GM03348 (cell line): ENCODE measurements at places on chromosomes 1 and 21.

DNA sequence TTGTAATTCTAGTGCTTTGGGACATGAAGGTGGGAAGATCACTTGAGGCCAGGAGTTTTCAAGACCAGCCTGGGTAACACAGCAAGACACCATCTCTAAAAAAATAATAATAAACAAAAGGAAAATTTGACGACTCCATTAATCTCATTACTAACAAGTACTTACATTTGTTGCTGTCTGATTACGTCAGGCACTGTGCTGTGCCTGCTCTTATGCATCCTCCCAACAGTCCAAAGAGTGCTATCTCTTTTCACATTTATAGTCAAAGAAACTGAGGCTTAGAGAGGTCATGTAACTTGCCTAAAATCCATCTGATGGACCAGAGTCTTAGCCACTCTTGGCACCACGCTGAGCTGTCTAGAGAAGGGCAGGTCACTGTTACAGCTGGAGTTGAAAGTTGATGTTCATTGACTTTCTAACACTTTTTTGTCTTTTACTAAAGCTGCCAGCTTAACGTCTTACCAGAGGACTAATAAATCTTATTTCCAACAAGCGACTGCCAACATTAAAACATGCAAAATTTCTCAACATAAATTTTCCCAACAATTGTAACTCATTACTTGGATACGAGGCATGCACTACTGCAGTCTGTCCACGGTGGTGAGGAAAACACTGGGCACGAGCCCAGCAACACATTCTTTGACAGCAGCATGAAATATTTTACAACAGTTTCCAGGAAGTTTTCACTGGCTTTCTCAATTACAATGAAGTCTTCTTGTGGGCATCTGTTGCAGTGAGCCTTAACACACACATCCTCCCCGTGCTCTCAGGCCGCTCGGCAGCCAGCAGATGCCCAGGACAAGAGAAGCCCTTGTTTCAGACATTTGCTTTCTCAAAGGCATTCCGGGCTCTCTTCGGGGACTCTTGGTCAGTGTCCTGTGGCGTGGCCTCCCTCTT, 262.9 kb upstream of the PROX1 start:
- peak; percentile 35 for DNase-seq

DNA sequence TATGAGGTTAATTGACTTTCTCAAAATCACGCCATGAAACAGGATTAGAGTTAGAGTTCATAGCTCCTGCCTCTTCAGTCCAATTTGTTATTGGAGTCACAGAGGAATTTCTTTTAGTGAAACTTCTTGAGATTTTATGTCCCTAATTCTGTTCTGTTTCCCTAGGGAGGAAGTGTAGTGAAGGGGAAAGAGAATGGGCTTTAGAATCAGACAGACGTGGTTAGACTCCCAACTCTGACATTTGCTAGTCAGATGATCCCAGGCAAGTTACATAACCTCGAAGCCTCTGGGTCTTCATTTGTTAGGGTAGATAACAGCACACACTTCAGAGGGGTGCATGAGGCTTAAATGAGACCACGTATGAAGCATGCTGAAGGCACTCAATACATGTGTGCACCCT, 83.9 kb downstream of the ASTN1 start:
- DNase-seq = no peak

- DNase-seq = no peak
These were observed 202.9 kb downstream of the ZP4 start for GRCh38 chr1:237687804-237688203.

- no peak for DNase-seq
These were observed 437.3 kb downstream of the PLA2G4A start for GRCh38 chr1:187266051-187266450.

GRCh38 chr1:106268070-106268469, 788.4 kb upstream of the PRMT6 start:
- DNase-seq = no peak

DNA sequence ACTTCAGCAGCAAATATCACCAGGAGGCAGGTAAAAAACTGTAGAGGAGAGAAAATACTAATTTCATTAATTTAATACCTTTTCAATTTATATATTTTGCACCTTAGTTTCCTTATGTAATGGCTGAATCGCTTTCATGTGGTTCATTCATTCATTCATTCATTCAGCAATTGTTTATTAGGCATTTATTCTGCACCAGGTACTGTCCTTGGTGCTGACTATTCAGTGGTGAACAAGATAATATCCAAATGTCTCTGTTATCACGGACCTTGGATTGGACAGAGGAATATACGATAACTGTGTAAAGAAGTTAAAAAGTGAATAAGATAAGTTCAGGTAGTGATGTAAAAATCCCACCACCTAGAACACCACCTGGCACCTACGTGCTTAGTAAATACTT, 28.8 kb downstream of the TSPAN2 start:
- no peak for DNase-seq

DNA sequence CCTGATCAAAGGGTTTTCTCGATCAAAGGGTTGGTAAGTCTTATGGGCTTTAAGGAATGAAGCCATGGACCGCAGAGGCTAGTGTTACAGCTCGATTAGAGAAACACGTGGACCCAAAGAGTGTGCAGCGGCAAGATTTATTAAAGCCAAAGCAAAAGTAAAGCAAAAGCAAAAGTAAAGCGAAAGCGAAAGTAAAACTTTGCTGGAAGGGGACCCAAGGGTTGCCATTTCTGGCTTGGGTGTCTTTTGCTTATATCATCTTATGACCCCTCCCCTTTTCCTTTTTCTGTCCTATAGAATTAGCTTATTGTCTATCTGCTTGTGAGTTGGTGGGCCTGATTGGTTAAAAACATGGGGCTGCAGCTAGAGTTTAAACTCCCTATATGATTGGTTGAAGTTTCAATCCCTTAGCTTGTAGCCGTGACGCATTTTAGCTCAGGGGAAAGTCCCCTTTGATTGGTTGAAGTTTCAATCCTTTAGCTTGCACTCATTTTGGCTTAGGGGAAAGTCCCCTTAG, 957.0 kb downstream of the AMY1C start:
- peak; percentile 26 for DNase-seq

- no peak for DNase-seq
These were observed 208.8 kb downstream of the DAB1 start for GRCh38 chr1:57214951-57215575.

GRCh38 chr1:31575369-31576140, 760 bp upstream of the TINAGL1 start:
- no peak for DNase-seq

- no peak for DNase-seq
These were observed 12.6 kb upstream of the RHBG start for GRCh38 chr1:156356262-156356874.

GRCh38 chr1:67169932-67170331, 3.7 kb downstream of the IL23R start:
- DNase-seq = no peak

- no peak for DNase-seq
These were observed 12.9 kb upstream of the LEMD1 start for GRCh38 chr1:205434738-205435137.

GRCh38 chr1:211127166-211127565, 6.8 kb downstream of the KCNH1 start:
- no peak for DNase-seq

GRCh38 chr1:65243491-65243890, 65.9 kb upstream of the DNAJC6 start:
- no peak for DNase-seq

- DNase-seq = no peak
These were observed 16.8 kb downstream of the S100A10 start for GRCh38 chr1:151976858-151977257.

GRCh38 chr1:200242110-200243041, 167.5 kb downstream of the ZNF281 start:
- no peak for DNase-seq

DNA sequence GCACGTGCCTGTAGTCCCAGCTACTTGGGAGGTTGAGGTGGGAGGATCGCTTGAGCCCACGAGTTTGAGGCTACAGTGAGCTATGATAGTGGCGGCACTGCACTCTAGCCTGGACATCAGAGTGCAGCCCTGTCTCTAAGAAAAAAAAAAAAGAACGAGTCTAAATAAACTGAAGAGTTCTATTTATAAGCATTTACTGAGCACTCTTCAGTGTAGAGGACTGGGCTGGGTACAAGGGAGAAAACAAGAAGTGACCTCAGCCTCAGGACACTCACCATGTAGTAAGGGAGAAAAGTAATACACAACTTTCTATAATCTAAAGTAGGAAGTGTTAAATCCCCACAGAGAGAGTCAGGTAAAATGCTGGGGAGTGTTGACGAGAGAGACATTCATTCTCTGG, 35.0 kb downstream of the NAV1 start:
- DNase-seq = no peak

DNA sequence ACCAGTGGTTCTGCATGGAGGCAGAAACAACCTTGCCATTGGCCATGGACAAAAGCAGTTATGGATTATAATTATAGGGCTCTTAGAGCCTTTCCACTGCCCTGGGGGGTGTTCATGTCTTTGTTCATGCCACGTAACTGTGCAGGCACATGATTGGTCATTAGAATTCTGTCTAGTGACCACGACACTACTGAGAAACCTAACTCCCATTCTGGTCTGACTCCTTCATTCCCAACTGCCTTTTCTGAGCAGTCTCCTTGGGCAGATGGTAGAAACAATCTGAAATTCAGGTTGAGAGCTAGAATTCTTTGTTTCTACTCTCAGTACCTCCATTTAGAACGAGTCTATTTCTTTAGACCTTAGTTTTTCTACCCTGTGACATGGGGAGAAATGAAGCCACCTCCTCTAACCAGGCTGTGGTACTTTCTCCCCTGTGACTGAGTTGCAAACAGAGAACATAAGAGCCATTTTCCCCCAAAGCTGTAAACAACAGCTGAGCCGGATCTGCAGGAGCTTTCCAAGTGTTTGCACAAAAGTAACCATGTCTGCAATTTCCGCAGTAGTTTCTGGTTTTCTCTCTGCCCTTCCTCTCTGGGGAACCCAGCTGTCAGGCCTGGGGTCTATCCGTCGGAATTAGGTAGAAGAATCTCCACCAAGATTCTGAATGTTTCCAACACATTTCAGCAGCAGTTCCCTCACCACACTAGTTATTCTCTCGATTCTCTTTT, 37.7 kb upstream of the IPO9 start:
- no peak for DNase-seq

DNA sequence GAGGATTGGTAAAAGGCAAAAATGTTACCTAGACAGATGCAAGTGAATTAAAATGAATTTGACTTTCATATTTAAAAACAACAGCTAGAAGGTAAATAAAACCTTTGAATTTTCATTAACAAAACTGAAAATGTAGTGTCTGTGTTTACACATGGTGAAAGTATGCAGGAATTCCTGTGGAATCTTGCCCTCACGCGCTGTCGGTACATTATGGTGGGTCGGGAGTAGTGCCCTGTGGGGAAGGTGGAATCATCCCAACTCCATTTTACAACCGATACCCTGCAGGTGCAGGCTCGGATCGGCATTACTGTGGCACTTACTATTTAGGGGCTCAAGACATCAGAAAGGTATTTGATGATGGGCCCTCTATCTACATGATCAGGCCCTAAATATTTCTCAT, 197.2 kb upstream of the MAP1LC3C start:
- DNase-seq = no peak

DNA sequence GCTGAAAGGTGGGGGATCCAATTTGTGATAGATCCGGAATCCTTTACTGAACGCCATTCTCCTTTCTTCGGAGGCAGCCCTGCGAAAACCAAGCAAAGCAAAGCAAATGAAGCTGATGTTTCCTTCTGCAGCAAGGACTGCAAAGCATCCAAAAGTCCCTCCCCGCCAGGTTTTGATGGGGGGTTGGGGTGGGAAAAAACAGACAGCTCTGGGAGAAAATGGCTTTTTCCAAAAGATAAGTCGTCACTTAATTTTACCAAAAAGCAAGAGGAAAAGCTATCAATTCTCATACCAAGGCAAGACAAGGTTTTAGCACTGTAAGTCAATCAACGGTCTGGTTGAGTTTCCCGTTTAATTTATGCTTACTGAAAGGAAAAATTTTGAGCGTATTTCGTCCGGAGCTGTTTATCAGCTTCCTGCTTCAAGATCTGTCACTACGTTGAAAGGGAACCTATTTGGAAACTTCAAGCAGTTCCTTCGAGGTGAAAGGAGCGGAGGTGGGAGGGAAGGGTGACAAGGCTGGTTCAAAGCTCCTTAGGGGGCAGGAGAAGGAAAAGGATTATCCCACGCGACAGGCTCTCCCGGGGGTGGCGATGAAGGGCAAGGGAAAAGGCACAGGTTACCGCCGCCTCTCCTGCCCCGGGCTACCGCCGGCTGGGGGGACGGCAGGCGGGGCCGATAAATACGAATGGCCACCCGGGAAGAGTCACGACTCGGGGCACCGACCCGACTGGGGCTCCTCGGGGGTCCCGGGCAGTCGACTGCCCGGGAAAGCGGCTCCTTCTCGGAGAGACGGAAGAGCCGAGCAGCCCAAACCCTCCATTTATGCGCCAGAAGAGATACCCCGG, 750 bp downstream of the SYNJ1 start:
- DNase-seq = peak; percentile 61

- DNase-seq = peak; percentile 63
These were observed 33.3 kb downstream of the DNTTIP2 start for GRCh38 chr1:93845538-93846205.

DNA sequence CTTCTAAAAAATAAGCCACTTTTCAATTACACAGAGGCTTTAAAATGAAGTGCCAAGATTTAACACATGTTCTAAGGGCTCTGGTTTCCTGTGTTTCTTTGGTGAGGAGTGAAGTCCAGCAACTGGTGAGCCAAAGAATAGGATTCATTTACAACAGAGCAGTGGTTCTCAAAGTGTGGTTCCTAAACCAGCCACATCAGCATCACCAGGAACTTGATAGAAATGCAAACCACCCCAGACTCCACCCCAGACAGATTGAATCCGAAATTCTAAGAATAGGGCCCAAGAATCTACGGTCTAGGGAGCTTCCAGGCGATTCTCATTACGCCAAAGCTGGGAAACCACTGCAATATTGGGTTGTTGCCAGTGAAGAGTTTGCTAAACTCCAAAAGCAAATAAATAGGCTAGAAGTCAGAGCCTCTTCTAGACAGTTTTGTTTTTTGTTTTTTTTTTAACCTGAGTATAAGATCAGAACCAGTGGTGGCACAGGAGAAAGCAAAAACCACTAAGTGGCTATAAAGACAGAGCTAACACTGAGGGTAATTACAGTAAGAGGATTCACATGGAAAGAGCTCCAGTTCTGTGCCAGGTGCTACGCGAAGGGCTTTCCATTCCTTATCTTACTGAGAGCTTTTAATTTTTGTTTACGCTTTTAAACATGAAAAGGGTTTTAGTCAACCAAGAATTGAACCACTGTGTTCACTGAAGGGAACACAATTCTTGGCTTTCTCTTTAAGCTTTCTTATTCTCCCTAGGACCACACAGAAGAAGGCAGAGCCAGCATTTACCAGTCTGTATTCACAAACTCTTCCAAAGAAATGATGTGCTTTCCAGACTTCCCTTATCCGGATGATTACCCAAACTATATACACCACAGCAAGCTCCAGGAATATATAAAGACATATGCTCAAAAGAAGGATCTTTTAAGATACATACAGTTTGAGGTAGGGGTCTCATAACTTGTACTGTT, 42.4 kb upstream of the FMO2 start:
- DNase-seq = peak; percentile 59

DNA sequence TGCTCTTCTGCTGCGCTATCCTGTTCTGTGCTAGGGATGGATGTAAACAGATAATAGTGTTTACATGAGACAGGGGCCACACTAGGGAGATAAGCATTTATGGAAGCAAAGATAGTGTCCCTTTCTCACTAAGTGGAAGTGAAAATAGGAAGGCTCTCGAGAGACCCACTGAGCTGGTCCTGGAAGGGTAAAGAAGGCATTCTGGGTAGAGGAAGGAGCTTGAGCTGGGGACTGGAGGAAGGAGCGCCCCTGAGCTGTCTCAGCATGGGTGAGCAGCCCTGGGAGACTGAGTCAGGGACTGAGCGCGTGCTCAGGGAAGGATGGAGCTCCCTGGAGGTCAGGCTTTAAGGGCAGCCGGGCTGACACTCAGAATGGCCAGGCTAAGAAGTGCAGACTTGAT, 93.3 kb downstream of the IGSF21 start:
- no peak for DNase-seq
